ENCODE measurements at places on chromosomes 3 and 15. TPM values are rescaled to one million over a fixed set of nuclear protein-coding genes. Genes with fewer than 3 reads are reported as not detected.

The CD276 gene
- 124 TPM for total RNA-seq

The C3orf85 gene
- not detected for total RNA-seq

The GOLGA6A gene
- total RNA-seq: not detected

The PP2D1 gene
- not detected for total RNA-seq

The FSD2 gene
- total RNA-seq: not detected

The NECTIN3 gene
- total RNA-seq: 16.8 TPM

The PLIN1 gene
- 21.3 TPM for total RNA-seq

The CRABP1 gene
- not detected for total RNA-seq

The LMOD3 gene
- total RNA-seq: not detected

DNA sequence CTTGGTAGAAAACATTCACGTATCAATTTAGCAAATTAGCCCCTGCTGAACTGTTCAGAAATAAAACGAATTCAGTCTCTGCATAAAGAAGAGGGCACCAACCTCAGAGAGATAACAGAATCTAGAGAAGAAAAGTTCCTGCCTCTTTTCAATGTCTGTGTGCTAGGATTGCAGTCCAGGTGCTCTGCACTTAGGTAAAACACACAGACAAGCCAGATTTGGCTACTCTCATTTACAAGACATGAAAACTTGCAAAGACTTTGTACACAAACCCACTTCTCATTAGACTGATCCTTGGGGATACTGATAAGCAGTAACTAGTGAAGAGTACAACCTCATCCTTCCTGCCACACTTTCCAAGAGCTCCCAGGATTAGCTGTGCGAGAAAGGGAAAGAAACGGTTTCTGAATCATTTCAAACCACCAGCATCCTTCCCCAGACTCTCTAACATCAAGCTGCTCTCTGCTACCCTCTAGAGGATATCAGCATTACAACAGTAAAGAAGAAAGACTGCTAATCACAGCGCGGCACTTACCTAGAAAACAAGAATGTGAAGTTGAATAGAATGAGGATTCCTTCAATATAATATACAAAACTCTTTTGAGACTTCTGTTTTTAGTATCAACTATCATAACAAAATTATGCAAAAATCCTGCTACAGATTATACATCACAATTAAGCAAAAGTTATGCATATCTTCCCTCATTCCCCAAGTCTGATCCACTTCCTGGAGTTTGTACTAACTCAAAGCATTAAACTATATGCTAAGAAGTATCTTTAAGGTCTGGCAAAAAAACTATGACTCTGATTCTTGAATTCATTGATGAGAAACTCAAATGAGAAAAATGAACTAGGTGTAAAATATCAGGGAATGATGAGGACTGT lies 306.4 kb downstream of the MAGI1 start:
- DNase-seq: no peak

- DNase-seq: no peak
Measured at GRCh38 chr15:69731581-69731980, 279.0 kb downstream of the RPLP1 start.

DNA sequence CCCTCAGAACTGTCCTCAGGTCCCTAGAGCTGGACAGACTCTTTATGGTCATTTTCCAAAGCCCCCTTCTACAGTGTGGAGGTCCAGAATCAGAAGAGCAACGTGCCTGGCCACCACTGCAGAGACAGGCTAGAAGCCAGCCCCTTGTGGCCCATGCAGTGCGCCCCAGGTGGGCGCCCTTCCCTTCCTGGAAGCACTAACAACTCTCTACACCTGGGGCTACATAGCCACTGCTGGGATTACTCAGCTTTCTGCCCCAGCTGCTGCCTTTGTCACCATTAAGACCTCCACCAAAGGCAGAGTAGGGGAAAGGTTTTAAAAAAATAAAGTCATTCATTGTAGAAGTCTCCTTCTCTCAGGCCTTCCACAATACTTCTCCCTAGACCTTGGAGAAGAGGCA lies 2.3 kb downstream of the RASGRP1 start:
- no peak for DNase-seq

GRCh38 chr15:69976366-69976994 lies 121.2 kb downstream of the TLE3 start:
- peak; percentile 29 for DNase-seq

DNA sequence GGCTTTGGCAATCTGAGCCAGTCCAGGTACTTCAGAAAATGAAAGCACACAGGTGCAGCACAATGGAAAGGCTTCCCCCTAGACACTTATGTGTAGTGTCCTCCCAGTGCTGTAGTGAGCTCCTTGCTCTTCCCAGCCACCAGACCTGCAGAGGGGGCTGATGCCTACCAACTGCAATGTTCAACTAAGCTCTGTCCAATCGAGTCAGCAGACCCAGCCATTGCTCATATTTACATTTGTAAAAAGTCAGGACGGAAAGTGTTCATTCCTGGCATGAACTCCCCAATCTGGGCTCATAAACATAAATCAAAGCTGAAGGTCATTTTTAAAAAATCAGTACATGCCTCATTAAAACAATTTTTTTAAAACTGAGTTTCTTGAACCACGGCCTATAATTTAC lies 73.0 kb downstream of the FOXP1 start:
- peak; percentile 22 for DNase-seq

DNA sequence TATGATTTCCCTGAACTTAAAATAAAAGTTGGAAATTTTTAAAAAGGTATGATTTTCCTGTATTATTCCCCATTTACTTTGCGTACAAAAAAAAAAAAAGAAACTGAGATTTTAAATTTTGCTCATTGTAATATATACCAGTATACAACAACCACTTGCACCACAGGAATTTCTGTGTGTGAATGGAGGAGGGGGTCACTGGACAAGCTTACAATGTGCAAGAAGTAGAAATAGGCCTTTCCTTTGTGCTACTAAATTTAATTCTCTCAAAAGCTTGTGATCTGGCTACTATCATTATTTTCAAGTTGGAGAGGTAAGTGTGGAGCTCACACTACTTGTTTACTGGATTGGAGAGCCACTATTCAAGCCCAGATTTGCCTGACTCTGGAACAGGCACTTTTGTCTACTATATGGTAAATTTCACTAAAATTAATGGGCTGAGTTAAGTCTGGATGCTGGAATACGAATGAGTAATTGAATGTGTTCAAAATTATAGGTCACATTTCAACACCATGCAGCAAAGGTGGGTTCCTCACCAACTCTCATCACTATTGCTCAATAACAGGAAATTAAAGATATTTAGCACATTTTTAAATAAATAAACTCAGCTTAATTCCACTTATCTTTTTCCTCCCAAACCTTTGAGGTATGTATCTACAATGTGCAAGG lies 148.0 kb upstream of the MBNL1 start:
- no peak for DNase-seq

DNA sequence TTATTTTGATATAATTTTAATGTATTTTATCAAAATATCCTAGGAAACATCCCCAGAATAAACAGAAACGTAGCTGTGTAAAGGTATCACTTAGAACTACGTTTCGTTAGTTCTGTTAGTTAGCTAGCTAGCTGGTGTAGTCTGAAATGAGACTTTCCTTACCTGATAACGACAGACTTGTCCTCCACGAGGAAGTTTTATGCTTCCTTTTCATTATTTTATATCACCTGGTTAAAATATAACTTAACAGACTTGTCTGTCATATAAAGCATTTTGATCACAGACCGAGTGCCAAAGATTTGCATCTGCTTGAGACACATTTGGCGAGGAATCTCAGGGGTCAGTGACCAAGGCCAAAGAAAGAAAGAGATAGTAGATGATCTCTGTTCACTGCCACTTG lies 829.5 kb downstream of the VGLL3 start:
- no peak for DNase-seq

GRCh38 chr15:78004222-78004727 lies 73.2 kb downstream of the TBC1D2B start:
- DNase-seq: no peak

DNA sequence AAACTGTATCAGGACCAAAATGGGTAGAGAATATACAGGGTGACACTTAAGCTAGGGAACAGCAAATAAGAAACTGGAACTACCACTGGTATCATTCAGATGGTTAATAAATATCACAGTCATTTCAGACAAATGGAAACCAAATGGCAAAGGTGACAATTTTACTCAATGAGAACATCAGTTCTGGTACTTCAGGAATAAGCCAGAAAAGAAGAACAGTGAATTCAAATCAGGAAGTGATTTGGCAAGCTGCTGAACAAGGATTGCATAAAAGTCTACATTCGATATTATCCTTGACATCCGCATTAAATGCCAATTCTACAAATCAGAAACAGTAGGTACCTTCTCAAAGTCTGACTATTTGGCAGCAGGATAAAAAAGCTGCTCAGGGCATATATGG lies 23.5 kb upstream of the STIMATE start:
- DNase-seq: no peak

- no peak for DNase-seq
Measured at GRCh38 chr3:118478706-118479276, 555.9 kb downstream of the IGSF11 start.

- DNase-seq: no peak
Measured at GRCh38 chr3:134477938-134478337, 7.8 kb downstream of the ANAPC13 start.

GRCh38 chr15:98231696-98232440 lies 271.4 kb downstream of the ARRDC4 start:
- no peak for DNase-seq

DNA sequence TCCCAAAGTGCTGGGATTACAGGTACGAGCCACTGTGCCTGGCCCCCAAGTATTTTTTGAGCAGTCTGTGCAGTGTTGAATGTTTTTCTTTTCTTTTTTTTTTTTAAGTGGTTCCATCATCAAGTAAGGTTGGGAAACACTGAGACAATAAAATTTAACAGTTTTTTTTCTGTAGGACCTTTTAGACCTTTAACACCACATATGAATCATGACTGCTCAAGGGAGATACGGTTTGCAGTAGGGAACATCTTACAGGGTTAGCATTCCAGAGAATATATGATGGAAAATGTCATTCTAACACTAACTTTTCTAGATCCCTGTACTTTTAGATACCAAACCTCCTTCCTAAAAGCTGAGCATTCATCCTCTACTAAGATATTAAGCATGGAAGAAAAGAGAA lies 41.7 kb downstream of the SNX4 start:
- no peak for DNase-seq

- DNase-seq: no peak
Measured at GRCh38 chr3:76570436-76571057, 469.4 kb upstream of the ROBO2 start.

DNA sequence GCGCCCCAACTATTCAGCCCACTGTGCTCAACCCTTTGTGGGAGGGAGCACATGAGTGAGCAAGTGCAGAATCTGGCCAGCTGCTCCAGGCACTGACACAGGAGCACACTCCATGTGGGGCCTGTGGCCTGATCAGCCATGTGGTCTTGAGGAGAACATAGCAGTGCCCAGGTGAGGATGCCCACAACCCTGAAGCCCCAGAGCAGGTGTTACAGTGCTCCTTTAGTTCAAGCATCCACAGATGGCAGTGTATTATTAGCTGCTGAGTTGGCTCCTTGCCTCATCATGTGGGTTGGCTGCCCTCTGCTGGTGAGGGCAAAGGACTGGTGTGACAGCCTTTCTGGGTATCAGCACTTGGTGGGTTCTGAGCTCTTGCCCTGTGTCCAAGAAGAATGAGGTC lies 1588.2 kb downstream of the SI start:
- DNase-seq: peak; percentile 45

GRCh38 chr15:90638963-90639362 lies 78.2 kb upstream of the BLM start:
- DNase-seq: no peak

GRCh38 chr15:85289677-85290365 lies 90.6 kb upstream of the AKAP13 start:
- peak; percentile 84 for DNase-seq

DNA sequence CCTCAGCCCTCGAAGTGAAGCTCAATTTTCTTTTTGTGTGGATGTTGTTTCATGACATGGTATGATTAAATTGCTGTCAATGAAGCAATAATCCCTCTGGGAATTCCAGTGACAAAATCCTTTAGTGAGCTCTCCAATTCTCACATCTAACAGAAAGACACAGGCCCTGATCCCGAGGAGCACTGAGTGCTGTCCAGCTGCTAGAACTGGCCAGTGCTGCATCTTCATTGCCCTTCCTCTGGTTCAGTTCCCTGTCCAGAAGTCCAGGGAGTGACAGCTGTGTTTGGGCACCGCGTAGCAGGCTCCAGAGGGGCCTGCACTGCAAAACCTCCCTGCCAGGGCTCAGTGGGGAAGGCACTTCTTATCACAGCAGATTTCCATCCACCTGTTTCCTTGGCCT lies 516.8 kb upstream of the ATP11B start:
- no peak for DNase-seq

GRCh38 chr3:186208296-186208989 lies 99.6 kb upstream of the ETV5 start:
- no peak for DNase-seq

DNA sequence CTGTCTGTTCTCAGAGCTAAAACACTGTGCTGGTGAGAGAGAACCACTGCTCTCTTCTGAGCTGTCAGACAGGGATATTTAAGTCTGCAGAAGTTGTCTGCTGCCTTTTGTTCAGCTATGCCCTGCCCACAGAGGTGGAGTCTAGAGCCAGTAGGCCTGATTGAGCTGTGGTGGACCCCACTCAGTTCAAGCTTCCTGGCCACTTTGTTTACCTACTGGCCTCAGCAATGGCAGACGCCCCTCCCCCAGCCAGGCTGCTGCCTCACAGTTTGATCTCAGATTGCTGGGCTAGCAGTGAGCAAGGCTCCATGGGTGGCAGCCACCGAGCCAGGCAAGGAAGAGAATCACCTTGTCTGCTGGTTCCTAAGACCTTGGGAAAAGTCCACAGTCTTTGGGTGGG lies 21.0 kb upstream of the CACNA1D start:
- DNase-seq: no peak

- DNase-seq: peak; percentile 71
Measured at GRCh38 chr15:94230883-94231722, at the start of gene MCTP2. Gene MCTP2, plus strand, starts transcription at chr15:94231561. Its CDS starts 66,705 bp downstream, at chr15:94298266.

DNA sequence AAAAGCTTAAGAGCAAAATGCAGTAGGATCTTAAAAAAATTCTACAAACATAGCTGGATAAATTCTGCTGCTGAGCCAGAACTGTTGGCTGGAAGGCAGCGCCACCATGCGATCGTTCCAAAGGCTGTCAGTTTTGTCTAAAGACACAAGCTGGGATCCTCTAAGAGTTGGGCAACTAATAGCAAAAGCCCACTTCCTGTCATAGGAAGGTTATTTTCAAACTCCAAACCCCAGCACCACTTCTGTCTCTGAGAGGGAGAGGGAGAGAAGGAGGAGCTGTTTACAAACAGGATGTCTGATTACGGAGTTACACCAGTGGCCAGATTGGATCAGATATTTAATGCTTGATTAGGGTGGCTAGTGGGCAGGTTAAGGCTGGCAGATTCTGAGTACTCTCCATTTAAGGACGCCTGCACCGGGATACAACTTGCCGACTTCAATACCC lies 44.0 kb downstream of the EIF4E3 start:
- peak; percentile 52 for DNase-seq

- no peak for DNase-seq
Measured at GRCh38 chr3:4756057-4756775, 223.0 kb upstream of the BHLHE40 start.

GRCh38 chr15:65396965-65397317 lies 19.1 kb upstream of the IGDCC3 start:
- DNase-seq: no peak

DNA sequence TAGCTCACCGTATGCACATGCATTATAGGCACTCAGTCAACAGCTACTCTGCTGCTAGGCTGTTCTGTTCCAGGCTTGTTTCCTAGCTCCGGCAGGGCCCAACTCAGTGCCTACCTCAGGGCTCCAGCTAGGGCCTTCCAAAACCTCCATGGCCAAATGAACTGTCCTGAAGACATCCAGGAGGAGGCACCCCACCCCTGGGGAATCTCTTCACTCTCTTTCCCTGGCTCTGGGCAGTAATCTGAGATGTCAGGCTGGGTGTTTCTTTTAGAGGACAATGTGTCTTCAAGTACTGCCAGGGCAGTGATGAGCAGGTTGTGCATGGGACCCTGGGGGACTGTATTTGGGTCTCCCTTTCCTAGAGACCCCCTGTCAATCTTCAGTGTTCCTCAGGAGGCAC lies 38.3 kb upstream of the TPM1 start:
- no peak for DNase-seq
